ENCODE measurements at places on chromosomes 3 and 15. TPM values are rescaled to one million over a fixed set of nuclear protein-coding genes. Genes with fewer than 3 reads are reported as not detected.
A peak's percentile ranks its signal among the peaks of the same experiment; 100 is the strongest.

DNA sequence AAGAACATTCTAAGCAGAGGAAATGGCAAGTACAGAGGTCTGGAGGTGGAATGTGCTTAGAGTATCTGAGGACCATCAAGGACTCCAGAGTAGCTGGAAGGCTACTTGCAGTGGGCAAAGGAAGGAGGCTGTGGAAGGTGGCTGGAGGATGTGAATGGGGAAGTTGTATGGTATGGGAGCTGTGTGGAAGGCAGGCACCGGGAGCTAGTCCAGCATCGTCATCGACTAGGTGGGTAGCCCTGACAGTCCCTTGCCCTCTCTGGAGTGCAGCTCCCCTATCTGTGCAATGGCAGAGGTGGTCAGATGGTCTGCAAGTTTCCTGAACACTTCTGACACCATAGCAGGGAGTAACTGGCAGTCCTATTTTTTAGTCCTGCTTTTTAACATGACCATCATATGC lies 19.3 kb downstream of the CCDC13 start:
- no peak for DNase-seq

DNA sequence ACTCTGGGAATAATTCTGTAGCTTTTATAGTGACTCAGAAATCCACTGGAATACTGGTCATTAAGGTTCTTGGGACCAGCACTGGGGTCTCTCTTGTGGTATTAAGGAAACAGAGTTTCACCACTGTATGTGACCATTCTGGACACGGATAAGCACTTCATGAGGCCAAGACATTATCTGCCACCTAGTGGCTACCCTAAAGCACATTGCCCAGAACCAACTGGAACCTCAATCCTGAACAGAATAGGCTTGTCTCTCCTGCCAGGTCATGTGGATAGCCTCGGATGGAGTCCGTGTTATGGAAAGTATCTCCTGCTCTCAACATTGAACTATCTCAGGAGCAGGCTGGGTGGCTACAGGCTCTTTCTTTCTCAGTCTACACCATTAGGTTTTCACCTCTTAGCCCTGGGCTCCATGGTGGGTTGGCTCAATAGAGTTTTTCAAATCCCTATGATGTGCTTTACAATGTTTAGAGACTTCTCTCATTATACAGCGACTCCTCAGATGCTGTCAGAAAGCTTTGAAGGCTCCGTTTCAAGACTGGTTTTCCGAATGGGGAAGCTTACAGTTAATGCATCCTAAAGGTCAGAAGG lies 167.6 kb upstream of the ST8SIA2 start:
- no peak for DNase-seq

DNA sequence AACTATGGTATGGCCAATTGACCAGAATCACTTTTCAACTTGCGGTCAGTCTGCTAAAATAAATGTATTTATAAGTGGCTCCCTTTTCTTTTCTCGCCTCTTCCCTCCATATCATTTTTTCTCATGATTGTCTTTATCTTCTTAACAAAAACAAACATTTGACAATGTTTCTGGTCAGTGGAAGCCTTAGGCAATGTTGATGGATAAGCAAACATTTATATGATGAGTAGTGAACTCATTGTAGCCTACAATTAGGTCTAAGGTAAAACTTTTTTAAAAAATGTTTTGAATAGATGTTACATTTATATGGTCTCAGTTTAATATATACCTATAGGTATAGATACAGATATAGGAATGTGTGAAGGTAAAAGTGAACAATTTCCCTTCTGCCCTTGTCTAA lies 355.4 kb downstream of the MFSD1 start:
- no peak for DNase-seq

GRCh38 chr3:64251019-64251418 lies 25.8 kb upstream of the PRICKLE2 start:
- no peak for DNase-seq

DNA sequence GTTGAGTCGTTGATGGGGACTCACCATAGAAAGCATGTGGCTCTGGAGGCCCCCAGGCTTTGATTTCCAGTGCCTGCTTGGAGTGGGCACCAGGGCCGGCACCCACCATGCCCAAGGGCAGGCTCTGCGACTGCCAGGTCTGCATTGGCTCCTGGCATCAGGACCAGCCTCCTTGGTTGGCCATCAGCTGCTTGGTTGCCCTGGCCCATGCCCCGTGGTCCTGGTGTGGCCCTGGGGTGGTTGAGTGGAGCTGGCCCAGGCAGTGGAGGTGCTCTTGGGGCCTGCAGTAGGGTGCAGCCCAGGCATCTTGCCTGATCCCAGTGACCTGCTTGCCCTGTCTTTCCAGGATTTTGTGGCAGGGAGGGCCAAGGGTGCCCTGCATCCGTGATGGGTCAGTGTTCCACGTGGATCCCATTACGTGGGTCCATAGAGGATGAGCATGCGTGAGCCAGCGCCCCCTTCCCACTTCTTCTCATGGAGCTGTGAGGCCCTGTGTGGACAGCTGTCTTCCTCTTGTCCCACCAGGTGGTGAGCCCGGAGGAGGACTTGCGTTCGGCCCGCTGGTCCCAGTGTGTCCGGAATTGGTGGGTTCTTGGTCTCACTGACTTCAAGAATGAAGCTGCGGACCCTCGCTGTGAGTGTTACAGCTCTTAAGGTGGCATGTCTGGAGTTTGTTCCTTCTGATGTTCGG lies 187.0 kb downstream of the UBE3A start:
- DNase-seq = no peak

DNA sequence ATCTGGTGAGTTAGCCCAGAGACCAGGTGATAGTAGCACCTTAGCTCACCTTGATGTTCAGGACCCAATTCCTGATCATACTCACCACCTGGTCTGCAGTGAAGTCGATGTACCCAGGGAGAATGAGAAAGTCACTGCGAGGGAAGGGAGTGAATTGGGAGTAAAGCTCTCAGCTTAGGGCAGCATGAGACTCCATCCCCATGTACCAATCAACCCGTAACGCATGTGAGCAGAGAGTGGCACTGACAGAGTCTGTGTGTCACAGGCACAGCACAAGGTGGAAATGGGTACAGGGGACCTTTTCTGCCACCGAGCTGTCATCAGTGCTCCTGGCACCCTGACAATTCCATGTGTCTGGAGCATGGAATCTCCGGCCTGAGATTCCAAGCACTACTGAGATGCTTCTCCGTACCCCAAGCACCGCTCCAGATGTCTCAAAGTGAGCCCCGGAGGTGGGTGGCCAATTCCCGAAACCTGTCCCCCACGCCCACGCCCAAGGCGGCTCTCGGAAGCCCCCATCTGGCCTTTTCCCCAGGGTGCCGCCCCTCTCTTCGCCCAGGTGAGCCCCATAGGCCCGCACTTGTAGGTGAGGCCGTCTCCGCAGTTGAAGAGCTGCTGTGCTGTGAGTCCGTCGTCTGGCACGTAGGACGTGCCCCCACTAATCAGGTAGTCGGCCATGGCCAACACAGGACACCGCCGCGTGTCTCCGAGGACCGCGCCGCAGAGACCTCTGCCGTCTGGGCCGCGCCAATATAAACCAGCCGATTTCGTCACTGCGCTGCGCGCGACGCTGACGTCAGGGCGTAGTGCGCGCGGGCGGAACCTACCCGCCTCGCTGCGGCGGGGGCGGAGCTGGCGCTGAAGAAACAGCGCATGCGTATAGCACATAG lies at the start of gene IMPDH2:
Gene IMPDH2, minus strand, starts transcription at position 726 of the 890 bp plus-strand sequence. Its CDS starts 48 bp downstream, at position 678.
- peak; percentile 96 for DNase-seq

GRCh38 chr3:60812502-60812901 lies 438.8 kb downstream of the FHIT start:
- DNase-seq = no peak

The THPO gene
- total RNA-seq = not detected

The CD200R1 gene
- not detected for total RNA-seq

Measured in dermis blood vessel endothelial cell (primary cell).